B cell (primary cell): ENCODE measurements at places on chromosomes 1 and 21. TPM values are rescaled to one million over a fixed set of nuclear protein-coding genes. Genes with fewer than 3 reads are reported as not detected.

Gene PLPPR4
- total RNA-seq = not detected in 2 replicates

Gene KPRP
- not detected in 2 replicates for total RNA-seq

Gene SAMSN1
- total RNA-seq = 53.1 and 57.6 TPM in 2 replicates

Gene KRTAP21-2
- not detected in 2 replicates for total RNA-seq

Gene NBPF3
- total RNA-seq = 4.2 and 5.6 TPM in 2 replicates

Gene BGLAP
- 7.4 and 8.3 TPM in 2 replicates for total RNA-seq

Gene ZNF695
- 0.44 and 0.51 TPM in 2 replicates for total RNA-seq

DNA sequence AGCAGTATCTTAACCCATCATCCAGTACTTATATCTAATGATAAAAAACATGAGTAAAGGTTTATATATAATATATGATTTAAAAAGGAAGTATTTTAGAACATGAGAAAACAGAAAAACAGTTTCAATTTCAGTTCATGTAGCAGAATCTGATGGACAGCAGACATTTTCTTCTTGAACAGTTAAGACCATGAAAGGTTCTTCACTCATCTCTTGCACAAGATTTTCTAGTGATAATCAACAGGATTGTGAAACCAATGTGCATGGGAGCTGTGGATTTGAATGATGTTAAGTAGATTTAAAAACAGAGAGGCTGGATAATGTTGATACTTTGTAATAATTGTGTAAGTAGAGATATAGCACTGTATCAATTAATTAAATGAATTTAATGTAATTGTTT lies 1297.6 kb downstream of the BRINP3 start:
- DNase-seq = no peak

DNA sequence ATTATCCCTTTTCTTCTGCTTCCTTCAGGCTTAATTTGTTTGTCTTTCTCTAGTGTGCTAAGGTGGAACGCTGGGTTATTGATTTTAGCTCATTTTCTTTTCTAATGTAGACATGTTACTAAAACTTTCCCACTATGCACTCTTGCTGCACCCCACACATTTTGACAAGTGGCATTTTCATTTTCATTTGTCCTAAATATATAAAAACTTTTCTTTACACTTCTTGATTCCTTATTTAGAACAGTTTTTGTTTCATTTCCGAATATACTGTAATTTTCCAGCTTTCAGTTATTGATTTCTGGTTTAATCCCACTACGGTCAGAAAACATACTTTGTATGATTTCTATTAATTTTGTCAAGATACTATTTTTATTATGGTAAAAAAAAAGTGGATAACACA lies 25.3 kb downstream of the SH3BP5L start:
- DNase-seq = no peak

DNA sequence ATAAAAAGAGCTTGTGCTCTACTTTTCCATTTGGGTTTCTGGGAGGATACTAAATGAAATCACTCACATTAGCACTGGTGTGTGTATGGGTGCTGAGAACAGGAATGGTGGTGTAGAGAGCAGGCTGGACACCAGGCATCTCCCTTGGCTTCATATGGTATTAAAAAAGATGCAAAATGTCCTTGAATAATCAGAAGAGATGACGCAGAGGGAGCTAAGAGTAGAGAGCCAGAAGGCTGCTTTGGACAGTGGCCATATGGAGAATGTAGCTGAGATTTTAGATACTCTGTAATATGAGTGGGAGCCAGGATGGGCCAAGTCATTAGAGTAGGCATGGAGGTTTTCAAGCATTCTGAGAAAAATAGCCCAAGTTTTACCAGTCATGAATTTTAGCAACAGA lies 112.3 kb upstream of the ZRANB2 start:
- DNase-seq = no peak

DNA sequence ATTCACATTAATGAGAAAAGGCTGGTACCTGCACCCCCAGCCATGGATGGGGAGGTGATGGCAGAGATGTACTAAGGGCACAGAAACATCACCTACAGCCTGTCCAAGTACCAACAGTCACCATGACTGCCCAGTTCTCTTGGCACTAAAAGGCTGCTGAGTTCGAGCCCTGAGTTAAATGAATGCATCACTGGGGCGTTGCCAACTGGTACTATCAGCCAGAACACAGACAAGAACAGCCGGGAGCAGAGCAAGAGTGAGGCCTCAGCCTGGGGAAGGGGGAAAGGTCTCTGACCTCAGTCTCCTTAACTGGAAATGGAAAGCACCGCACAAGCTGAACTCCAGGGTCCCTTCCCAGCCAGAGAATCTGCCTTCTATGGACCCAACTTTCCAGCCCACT lies 60.5 kb downstream of the GLIS1 start:
- DNase-seq = no peak

DNA sequence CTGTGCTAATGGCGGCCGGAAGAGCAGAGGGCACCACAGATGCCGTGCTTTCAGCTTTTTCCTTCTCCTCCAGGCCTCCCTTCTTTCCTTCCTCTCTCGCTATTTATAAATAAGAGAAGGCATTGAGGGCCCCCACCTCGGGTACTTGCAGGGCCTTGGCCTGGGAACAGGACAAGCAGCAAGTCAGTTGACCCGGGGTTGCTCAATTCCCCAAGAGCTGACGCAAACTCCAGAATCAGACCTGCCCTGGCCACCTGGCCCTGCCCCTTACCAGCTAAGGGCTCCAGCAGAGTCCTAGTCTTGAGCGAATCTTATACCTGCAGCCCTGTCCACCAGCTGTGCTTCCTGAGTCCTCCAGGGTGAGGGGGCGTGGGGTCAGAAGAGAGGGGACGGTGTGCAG lies 13.5 kb downstream of the TNFRSF1B start:
- DNase-seq = no peak

DNA sequence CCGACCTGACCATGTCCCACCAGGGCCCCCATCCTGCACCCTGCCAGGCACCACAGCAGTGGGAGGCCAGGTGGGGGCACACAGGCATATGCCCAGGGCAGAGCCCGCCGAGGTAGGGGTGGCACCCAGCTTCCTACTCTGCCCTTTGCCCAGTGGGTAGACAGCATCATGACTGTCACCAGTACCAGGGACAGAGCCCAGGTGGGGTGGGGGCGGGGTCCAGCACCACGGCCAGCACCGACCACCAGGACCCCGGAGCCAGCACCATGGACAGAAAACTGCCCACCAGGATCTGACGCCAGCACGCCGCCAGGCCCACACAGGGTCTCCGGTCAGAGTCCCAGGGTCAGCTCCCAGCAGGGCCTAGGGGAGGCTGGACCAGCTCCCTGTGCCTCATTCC lies 3.8 kb downstream of the TAS1R3 start:
- no peak for DNase-seq

GRCh38 chr1:43368646-43369020 lies 822 bp upstream of the ELOVL1 start:
- no peak for DNase-seq

DNA sequence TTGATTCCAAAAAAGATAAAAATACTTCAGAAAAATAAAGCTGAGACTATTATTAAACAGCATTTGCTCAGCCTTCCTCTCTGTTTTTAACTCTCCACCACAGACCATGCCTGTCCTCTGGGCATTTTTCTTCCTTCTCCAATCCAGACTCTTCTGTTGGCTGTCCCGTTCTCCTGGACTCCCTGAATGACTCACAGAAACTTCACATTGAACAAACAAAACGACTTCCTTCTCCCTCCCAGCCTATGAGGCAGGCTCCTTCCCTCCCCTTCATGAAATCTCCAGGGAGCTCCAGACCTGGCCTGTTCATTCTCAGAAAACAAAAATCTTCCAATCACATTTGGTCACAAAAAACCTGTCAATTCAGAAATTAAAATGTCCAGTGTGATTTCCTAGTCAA lies 421.3 kb downstream of the NPHP4 start:
- DNase-seq = no peak
